ENCODE measurements at places on chromosomes 5 and 9. TPM values are rescaled to one million over a fixed set of nuclear protein-coding genes. Genes with fewer than 3 reads are reported as not detected.
A peak's percentile ranks its signal among the peaks of the same experiment; 100 is the strongest.

Gene TMEM252
- not detected for total RNA-seq

Gene HTR1A
- total RNA-seq = not detected

Gene GPX8
- 18.7 TPM for total RNA-seq

Gene CHSY3
- 3.9 TPM for total RNA-seq

Gene SPRY4
- 5.5 TPM for total RNA-seq

Gene PCDHB5
- total RNA-seq = 1.7 TPM

Gene KLHL9
- total RNA-seq = 45.3 TPM

Gene NPDC1
- 39.7 TPM for total RNA-seq

GRCh38 chr5:125926172-125926571, 497.0 kb upstream of the GRAMD2B start:
- DNase-seq = no peak

DNA sequence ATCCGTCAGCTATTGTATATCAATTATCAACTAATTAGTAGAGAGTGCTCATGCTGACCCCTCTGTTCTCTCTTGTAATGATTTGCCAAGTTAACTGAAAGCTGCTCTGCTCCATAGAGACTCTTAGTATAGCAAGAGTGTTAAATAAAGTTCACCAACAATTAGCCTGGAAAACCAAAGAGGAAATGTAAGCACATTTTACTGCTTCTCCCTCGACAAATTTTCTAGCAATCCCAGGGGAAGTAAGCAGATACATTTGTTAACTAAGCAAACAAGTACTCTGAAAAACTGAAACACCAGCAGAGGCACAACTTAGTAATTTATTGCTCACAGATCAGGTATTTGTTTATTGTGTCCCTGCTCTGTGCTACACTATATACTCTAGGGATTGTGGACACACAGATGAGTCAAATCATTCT, 162.2 kb downstream of the GLIS3 start:
- peak; percentile 28 for DNase-seq

DNA sequence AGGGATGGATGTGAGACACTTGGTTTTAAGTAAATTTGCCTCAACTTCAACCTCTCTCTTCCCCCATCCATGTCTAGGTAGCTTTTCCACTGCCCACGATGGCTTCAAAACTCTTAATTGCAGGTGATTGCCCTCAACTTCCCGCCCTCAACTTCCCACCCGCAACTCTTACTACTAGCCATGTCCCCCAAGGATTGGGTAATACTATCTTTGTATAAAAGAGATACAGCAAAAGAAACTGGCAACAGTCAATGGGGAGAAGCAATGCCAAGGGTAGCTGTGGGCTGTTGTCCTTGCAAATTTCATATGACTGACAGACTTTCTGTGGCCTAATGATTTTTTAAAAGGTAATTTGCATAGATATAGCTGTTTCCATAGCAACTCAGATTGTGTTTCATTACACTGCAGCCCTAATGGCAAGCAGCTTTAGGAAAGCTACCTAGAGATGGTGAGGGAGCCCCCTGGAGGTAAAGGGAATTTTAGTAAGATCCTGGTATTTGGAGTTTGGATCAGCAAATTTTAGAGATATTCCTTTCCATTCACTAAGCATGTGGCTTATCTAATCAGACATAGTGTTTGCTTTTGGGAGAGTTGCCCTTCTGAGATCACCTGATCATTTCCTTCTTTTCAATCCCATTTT, 421.5 kb upstream of the DAP start:
- DNase-seq = peak; percentile 31

DNA sequence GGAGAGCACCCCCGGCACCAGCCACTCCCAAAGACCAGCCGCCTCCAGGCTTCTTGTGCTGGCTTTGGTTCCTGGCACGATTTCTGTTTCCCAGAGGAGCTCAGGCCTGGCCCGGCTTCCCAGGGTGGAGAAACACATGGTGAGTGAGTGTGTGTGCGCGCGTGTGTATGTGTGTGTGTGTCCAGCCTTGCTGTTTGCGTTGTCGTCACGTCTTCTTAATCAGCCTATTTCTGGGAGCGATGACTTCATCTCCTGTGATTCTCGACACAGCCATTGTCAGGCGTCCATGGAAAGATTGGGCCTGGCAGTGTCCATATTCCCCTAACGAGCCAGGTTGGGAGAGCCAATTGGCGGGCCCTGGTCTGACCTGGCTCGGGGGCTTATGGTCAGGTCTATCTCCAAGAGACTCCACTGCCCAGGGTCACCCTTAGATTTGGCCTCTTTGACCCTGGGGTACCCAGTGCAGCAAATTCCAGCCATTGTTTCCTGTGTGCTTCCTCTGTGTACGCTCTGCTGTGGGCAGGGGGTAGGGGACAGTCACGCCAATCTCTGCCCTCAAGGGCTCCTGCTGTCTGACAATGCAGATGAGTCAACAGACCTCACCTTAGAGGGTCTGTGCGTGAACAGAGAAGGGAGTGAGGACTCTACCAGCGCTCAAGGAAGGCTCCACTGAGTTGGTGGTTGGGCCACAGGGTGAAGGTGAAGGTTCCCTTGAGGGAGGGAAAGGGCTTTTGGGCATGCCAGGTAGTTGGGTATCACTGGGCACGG, 73.8 kb downstream of the DAB2IP start:
- DNase-seq = peak; percentile 98

DNA sequence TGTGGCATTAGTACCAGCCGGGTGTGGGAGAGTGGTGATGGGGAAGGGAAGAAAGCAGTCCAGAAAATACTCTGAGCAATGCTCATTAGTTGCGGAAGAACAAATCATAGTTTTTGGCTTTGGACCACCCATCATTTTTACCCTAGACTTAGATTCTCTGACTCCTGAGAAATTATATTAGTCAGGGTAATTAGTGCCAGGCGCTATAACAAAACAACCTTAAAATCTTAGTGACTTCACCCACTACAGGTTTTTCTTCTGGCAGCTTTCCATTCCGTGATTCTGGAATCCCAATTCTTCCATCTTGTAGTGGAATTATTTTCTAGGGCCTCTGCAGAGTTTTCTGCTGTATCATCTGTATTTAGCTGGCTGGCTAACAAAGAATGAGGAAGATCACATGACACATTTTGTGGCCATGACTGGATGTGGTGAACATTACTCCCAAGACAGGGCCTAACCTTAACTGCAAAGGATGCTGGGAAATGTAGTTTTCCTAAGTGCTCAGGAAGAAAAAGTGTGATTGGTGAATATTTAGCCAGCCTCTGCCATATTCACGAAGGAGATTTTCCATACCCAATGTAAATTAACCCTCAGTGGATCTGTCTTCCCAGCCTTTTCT, 373.0 kb upstream of the MEF2C start:
- DNase-seq = peak; percentile 41

DNA sequence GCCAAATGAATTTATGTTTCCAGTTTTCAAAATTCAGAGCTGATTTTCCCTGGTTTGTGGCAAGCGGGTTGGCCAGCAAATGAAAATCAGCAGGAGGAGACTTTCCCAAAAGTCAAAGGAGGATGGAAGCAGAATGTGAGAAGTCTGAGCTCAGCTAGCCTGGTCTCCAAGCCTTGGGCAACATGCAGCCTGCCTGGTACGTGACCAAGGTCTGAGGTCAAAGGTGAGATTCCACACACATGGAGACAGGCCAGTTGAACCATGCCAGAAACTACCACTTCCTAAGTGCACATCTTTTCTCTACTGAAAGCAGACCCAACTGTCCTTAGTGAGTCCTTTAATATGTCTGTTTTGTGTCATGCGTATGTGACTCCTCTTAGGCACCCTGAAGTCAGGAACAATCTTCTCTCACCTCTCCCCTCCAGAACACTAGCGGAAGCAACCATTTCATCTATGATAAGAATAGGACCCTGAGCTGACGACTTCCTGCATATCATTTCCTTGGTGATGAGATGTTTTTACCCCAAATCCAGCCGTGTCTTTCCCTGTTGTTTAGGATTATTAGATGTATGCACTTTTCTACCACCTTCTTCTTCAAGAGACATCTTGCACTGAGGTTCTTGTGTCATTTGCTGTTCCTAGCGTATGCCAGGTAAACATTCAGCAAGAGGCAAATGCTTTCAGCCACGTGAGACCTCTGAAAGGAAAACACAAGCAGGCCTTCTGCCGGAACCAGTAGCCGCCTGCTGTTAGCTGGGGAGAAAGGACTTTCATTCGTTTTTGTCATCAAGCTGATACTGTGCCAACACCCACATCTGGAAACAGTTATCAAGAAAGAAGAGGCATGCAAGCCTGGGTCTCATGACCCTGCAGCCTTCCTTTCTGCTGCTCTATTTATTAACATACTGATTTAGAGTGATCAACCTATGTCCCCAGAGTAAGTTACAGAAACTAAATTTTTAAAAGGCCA, 9.7 kb upstream of the TGFBI start:
- DNase-seq = no peak

- no peak for DNase-seq
These were observed 541 bp upstream of the TBCA start for GRCh38 chr5:77776554-77777206.

DNA sequence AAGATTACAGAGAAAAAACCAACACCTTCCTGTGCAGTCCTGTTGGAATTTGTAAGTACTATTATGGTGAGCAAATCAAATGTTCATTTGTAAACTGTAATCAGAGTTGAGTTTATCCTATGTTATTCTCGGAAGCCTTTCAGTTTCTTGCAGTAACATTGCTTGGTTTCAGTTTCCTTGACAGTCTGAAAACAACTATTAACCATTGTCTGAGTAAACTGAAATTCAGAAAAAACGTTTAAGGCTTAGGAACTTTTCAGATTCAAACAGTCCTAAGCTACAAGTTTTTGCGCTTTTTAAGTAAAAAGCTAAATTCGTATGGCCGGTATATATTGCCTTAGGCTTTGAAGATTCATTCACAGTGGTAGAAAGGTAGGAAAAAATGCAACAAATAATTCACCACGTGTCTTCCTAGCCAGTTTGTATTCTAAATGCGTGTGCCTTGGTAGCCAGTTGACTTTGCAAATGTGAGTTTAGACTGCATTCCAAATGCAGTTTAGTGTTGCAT, 2.5 kb downstream of the GPBP1 start:
- peak; percentile 50 for DNase-seq

DNA sequence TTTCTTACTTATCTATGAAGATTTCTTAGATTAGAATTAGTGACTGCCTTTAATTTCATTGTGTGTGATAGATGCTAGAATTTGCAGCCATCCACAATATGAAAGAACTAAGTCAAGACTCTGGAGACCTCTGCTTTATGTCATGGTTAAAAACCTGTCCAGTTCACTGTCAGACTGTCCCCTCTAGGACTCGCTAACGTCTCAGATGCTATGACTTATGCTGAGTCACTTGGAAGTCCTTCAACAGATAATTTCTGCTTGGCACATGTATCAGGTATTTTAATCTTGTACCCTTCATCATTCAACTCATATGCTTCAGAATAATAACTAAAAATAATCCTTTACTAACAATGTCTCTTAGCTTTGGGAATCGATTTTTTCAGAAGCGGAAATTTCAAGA, 230.5 kb upstream of the DMAC1 start:
- DNase-seq = no peak

DNA sequence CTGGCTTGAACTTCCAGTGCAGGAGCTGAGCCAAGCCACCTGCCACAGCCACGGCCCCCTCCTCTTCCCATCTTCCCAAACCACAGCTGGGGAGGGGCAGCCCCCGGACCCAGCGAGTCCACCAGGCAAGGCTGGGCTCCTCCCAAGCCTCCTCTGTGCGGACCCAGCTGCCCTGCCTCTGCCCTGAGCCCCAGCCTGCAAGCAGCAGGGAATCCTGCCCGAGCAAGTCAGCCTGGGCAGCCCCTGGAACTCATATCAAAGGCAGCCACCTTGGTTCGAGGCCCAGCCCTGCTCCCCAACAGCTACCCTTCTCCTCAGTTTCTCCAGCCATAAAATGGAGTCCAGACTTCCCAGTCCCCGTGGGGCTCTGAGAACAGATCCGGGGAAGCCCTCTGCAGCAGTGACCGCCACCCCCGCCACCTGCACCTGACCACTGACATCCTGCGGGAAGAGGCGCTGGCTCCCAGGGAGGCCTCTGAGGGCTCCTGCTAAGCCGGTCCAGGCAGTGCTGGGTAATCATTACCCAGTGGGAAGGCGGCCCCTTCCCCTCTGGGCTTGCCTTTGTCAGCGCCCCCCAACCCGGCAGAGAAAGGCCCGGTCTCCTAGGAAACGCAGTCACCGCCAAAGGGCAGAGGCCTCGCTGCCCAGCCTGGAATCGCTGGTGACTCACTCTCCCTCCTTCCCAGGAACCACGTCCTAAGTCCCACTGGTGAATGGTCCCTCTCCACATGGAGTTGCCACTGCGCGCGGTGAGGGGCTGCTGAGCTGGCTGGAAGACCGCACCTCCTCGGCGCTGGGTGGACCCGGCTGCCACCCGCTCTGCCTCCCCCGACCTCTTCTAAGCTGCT, 1.5 kb downstream of the VAV2 start:
- peak; percentile 80 for DNase-seq

GRCh38 chr9:122827761-122828093, 661 bp downstream of the PDCL start:
- DNase-seq = peak; percentile 64

- no peak for DNase-seq
These were observed 482 bp downstream of the SLC27A6 start for GRCh38 chr5:128965638-128966302.

- DNase-seq = no peak
These were observed 573.1 kb downstream of the TLE4 start for GRCh38 chr9:80144856-80145255.

- no peak for DNase-seq
These were observed 148.2 kb upstream of the SLC12A2 start for GRCh38 chr5:127935398-127935797.

GRCh38 chr5:4229414-4230292, 634.0 kb downstream of the IRX1 start:
- no peak for DNase-seq

GRCh38 chr9:119961774-119962424, 592.7 kb upstream of the BRINP1 start:
- DNase-seq = peak; percentile 53

- DNase-seq = no peak
These were observed 371 bp upstream of the PITX1 start for GRCh38 chr5:135034236-135034962.

DNA sequence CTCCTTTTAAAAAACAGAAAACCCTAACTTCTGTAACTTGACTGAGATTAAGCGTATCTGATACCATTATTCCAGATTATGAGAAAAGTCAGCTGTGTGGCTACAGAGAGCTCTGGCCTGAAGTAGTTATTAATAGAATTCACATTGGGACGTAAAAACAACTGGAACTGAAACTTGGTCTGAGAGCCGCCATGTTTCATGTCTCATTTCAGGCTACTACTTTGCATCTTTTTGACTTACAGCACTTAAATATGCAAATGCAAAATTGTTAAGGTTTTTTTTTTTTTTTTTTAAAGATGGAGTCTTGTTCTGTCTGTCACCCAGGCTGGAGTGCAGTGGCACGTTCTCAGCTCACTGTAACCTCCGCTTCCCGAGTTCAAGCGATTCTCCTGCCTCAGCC, 25.2 kb downstream of the MAP3K1 start:
- no peak for DNase-seq

GRCh38 chr9:16221822-16222547, 648.5 kb downstream of the BNC2 start:
- DNase-seq = no peak

DNA sequence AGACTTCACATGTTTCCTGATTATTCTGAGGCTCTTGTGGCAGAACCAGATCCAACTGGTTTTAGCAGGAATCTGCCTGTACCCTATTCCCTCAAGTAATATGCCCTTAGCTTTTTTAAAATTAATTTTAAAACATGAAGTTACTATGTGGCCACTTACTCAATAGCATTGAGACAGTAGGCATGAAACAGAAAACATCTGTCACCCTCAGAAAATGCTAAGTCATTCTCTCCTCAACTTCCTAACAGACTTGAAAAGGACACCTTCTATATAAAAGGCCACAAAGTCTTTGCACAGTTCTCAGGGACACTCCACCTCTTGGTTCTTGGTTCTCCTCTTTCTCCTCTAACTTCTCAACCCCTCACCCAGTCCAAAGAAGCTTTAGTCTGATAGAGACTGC, 277.8 kb downstream of the RAB3C start:
- DNase-seq = no peak
